ENCODE measurements at places on chromosomes 11 and 22.

DNA sequence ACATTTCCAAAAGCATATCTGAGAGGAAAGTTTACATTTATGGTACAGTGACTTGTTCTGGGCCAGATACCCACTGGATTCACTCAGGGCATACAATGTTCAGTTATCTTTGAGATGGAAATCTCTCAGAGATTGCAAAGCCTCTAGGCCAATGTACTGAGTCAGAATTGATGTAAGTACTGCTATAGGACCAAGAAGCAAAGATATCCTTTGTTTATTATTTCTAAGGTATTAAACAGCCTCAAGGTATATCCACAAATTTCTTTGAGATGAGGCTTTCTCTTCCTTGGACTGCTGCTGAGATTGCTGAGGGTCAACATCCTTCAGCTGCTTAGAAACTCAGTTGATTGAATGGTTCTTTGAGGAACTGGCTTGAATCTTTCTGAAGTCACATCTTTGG is 484.0 kb downstream of the METTL15 start:
- DNase-seq: no peak

- DNase-seq: peak; percentile 76
These were observed 28.3 kb upstream of the APOA1 start for GRCh38 chr11:116865696-116866095.

DNA sequence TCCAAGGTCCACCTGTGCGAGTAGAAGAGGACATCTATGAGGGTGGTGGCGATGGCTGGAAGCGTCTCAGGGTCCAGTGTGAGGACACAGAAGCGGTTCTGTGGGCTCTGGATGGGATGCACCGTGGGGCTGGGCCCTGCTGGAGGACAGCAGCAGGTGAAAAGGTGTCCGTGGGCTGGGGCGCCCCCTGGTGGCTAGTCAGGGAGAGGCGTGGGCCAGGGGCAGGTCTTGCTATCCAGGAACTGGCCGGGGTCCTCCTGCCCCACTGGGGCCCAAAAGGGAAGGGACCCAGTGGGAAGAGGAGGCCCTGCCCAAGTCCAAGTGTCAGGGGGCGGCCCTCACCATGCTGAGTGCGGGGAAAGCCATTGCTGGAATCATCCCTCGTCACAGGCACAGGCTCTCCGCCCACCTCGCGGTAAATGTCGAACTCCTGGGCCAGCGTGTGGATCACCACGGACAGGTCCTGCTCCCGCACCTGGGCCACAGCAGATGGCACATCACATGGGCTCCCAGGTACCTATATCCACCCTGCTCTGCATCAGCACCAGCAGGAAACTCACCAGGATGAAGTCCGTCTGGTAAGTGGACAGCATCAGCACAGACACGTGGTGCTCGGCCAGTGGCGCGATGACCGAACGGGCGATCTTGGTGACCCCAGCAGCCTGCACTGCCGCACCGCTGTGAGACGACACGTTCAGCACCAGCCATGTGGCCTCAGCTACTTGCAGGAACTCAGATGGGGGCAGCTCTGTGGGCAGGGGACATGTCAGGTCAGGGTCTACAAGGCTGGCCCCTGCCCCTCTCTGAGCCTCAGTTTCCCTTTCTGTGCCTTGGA is 2.3 kb downstream of the CASTOR1 start:
- DNase-seq: no peak

DNA sequence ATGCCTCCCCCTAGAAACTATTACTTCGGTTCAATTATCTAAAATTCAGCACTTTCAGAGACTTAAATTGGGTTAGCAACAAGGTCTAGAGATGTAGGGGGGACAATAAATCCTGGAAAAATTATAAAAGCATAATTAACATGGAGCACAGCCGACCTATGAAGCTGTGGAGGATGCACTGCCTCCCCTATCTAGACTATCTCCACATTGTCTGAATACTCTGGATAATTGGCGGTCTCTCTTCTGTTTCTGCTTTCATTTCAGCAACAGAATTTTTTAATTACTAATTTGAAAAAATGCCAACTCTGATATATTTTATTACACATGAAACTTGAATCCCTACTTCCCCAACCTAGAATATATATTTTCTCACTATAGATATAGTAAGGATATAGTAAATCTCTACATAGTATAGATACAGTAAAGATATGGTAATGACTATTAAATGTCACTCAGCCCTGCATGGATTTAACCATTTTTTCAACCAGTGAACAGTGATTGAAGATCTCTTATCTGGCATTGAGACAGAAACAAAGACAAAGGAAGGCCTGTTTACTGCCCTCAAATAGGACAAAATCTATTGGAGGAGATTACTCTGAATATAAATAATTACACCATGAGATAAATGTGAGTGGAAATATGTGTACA is 157.6 kb downstream of the BLID start:
- DNase-seq: no peak

DNA sequence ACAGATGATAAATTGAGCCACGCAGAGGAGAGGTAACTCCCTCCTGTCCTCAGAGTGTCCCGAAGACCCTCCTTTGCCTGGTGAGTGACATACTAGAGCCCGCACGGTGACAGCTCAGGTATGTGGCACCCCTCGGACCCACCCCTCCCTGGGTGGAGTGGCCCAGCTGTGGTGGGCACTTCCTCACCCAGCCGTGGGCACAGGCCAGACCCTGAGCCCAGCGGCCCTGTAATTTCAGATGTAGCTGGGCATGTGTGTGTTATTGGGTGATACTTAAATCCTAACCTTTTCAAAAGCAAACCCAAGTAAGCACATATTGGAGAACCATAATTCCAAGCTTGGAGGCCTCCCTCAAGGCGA is 93.2 kb downstream of the WNT7B start:
- DNase-seq: no peak

GRCh38 chr11:77058900-77059299 is 7.9 kb upstream of the CAPN5 start:
- DNase-seq: no peak

DNA sequence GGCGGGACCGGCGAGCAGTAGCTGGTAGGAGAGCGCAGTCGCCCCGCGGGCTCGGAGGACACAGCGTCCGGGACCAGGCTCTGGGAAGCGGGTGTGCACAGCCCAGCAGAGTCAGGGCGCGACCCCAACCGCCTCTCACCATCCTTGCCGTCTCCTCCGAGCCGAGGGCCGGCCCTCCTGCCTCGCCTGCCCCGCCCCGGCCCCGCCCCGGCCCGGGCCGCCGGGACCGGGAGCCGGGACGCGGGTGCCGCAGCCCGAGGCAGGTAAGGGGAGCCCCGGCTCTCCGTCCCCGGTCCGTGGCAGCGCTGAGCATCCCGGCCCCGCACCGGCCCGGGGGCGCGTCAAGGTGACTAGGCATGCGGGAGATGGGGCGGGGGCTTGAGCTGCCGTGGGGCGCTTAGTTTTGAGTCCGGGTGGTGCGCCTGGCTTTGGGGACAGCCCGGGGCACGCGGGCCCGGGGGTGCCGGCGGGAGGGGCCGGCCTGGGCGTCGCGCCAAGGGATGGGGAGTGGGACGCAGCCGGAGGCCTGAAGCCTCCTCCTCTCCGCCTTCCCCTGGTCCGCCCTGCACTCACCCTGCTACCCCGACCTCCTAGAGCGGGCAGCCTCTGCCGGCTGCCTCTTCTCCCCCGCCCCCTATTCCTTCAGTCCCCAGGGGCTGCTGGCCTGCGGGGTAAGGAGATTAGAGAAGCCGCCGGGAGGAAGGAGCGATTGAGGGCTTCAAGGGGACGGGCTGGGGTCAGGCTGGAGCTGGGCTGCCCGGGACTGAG is at the start of gene ABCG4:
TSS of gene ABCG4 (plus strand) at position 35 of the 768 bp plus-strand sequence. CDS start 914 bp downstream, outside the sequence.
- peak; percentile 22 for DNase-seq

DNA sequence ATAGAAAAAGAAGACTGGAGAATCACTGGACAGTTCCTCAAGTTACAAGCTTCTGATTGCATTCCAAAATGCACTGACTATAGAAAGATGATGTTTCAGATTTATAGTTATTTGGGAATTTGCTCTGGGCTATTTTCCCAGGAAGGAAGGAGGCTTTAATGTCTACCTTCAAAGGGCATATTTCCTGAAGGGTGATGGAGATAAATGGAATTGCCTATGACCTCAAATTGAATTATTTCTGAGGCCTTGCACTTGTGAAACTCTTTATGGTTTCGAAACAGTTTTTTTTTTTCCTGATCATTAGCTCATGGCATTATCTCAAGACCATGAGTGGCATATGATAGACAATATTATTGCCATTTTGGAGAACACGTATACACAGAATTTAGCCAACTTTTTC is 333.9 kb downstream of the METTL15 start:
- DNase-seq: no peak

GRCh38 chr22:25748704-25749103 is 6.7 kb downstream of the MYO18B start:
- DNase-seq: no peak

DNA sequence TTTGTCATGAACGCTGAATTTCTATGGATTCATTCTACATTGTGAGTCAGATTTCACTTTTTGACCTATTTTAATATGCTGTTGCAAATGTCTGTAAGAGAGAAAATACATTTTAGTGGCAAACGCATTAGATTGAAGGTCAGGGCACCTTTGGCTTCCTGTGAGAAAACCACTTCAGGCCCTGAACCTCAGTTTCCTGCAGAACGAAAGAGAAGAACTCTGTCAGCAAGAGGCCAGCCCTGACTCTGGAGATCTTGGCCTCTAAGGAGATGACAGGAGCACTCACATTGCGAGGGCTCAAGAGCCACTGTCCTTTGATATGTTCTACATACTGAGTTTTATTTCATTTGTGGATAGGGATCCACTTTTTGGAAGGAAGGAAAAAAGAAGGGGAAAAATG is 83.6 kb downstream of the KCNJ1 start:
- DNase-seq: no peak

GRCh38 chr11:15685306-15685705 is 570.6 kb downstream of the INSC start:
- no peak for DNase-seq

DNA sequence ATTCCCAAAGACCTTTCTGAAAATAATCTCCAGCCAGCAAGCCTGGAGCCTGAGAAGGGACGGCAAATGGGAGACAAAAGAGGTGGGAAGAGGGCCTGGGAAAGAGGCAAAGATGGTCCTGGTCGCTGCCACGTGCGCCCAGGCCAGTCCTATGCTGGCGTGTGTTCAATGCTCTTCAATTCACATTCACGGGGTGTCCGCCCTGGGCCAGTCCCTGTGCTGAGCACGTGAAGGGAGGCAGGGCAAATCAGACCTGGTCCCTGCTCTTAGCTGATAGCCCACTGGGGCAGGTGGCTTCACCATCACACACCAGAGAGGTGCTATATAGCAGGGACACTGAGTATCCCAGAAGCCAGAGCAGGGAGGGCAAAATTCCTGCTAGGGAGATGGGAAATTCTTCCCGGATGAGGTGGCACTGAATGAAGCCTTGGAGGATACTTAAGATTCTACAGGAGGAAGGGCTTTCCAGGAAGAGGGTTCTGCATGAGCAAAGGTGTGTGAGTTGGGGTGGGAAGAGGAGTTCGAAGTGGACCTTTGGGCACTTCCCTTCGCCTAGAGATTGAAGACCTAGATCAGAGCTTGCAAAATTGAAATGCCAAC is 148.2 kb downstream of the CHST1 start:
- peak; percentile 11 for DNase-seq

GRCh38 chr22:50470491-50470890 is 4.3 kb downstream of the SBF1 start:
- no peak for DNase-seq

GRCh38 chr22:37335806-37336199 is 53.5 kb downstream of the CYTH4 start:
- no peak for DNase-seq

DNA sequence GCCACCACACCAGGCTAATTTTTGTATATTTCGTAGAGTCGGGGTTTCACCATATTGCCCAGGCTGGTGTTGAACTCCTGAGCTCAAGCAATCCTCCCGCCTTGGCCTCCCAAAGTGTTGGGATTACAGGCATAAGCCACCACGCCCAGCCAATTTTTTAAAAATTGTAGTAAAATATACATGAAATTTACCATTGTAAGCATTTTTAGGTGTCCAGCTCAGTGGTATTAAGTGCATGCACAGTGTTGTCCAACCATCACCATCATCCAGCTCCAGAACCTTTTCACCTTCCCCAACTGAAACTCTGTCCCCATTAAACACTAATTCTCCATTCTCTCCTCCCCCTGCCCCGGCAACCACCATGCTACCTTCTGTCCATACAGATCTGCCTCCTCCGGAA is 8.5 kb downstream of the FADS3 start:
- DNase-seq: no peak

DNA sequence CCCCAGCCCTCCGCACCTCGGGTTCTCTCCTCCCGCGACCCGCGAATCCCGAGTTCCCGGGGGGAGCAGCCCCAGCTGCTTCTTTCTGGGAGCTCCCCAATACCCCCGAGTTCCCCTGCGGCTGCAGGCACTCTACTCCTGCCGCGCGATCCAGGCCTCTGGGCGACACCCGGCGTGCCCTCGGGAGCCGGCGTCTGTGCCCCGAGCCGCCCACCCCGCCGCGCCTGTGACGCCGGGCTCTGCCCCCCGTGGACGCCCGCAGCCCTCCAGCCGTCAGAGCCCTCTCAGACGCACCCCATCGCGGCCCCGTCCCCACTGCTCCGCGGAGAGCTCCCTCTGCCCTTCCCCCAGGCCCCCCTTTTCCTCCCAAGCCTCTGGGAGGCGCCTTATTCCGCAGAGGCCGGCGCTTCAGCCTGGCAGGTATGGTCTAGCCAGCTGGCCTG is 422 bp downstream of the GLB1L2 start:
- no peak for DNase-seq

DNA sequence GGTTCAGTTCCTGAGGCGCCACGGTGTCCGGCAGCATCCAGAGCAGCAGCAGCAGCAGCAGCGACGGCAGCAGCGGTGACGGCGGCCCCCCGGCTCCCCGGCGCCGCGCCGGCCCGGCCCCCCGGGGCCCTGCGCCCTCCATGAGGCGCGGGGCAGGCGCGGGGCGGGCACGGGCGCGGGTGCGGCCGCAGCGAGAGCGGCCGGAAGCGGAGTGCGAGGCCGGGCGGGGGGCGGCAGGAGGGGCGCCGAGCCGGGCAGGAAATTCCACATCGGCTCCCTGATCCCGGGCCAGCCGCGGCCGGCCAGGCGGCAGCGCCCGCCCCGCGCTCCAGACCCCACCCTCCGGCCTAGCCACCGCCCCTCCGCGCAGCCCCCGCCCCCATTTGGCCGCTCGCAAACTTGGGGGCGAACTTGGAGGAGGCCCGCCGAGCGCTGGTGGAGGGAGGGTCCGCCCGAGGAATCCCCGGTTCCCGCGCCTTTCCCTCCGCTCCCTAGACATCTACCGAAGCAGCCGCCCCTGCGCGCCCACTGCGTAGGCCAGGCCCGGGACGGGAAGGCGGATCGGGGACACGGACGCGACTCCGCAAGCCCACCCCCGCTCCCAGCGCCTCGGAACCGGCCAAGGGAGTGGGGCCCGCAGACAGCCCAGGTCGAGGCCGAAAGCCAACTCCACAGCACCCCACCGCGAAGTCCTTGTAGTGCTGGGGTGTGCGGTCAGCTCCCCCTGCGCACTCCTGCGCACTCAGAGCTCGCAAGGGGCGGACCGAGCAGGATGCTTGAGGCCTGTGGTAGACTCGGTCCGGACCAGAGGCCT is at the start of gene SCARF2:
TSS of gene SCARF2 (minus strand) at position 213 of the 814 bp plus-strand sequence. CDS start at position 142, 71 bp downstream.
- DNase-seq: peak; percentile 75

GRCh38 chr11:130020323-130020722 is 17.7 kb upstream of the PRDM10 start:
- DNase-seq: peak; percentile 78

DNA sequence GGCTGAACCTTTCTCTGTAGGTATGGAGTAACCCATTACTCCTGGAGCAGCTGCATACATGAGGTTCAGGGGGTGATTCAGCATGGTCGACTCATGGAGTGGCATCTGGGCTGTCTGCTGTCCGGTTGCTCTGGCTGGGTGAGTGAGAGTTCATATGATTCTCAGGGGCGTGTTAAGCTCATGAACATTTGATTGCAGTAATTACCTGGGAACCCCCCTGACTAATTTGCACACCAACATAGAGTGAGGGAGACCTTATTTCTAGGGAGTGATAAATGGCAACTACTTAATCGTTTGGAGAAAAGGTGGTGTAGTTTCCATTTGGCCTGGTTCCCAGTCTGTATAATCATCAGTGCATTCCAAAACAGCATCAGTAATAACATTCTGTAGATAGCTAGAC is 661.9 kb downstream of the ETS1 start:
- peak; percentile 62 for DNase-seq

Measured in fibroblast of skin of back (primary cell).